ENCODE measurements at places on chromosomes 2 and 18.

DNA sequence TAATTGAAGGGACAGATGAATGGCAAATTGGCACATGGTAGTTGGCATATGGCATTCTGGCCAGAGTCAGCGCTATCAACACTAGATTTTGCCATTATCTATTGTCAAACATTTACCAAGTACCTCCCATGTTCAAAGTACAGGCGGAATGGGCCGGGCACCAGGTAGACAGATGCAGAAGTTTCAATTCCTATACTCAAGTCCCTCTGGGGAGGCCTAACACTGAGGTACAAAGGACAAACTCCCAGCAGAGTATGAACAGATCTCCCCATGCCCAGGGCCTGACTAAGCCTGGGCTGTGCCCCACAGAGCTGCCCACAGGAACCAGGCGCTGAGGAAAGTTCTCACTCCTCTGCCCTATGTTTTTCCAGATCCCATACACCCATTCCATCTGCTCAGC, 257.5 kb upstream of the KLHL29 start:
- no peak for DNase-seq

DNA sequence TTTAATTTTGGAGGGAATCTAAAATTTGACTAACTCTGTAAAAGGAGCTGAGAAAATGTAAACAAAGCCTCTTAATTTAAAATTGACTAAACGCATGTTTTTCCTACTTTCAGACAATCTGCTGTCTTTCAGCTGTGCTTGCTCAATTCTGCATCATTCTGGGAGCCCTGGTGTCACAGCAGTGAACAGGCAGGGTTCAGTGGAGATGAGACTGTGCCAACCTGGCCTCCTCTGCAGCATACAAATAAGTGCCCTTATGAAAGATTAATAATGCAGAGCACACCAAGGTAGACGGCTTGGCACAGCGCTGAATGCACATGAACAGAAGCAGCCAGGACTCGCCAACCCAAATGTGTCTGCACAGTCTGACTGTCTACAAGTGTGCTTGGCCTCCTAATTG, 222.0 kb upstream of the CHAC2 start:
- no peak for DNase-seq

DNA sequence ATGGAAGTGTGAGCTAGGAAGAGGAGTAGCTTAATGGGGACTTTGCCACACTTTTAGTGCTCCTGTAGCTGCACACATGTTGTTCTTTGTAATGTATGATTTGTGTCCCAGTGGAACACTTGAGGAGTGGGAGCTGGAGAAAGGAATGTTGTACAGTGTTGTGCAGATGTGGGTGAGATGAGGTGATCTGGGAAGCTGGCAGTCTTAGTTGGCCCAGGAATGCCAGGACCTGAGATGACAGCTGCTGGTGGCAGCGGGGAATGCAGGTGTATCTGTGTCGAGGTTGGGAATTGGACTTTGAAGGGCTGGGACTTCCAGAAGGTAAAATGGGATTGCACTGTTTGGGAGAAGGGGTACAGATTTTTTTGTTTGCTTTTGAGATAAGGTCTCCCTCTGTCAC, 23.6 kb downstream of the NEDD4L start:
- no peak for DNase-seq

DNA sequence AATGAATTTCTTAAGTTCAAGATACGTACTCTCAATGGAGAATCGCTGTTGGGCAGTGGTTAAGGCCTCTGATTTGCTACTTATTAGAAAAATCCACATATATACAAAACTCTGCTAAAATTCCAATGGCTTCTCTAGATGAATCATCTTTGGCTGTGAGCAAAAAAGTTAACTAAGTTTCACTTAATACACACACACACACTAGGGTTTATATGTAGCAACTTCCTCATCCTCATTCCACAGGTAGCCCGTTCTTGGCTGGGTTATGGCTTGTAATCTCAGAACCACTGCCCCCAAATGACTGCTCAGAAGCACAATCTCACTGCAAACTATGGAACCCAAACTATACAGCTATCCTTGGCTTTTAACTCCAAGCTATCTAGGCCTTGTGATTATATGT, 99.7 kb downstream of the SMAD2 start:
- no peak for DNase-seq

GRCh38 chr2:29273004-29273684, 157.9 kb downstream of the CLIP4 start:
- DNase-seq: no peak

DNA sequence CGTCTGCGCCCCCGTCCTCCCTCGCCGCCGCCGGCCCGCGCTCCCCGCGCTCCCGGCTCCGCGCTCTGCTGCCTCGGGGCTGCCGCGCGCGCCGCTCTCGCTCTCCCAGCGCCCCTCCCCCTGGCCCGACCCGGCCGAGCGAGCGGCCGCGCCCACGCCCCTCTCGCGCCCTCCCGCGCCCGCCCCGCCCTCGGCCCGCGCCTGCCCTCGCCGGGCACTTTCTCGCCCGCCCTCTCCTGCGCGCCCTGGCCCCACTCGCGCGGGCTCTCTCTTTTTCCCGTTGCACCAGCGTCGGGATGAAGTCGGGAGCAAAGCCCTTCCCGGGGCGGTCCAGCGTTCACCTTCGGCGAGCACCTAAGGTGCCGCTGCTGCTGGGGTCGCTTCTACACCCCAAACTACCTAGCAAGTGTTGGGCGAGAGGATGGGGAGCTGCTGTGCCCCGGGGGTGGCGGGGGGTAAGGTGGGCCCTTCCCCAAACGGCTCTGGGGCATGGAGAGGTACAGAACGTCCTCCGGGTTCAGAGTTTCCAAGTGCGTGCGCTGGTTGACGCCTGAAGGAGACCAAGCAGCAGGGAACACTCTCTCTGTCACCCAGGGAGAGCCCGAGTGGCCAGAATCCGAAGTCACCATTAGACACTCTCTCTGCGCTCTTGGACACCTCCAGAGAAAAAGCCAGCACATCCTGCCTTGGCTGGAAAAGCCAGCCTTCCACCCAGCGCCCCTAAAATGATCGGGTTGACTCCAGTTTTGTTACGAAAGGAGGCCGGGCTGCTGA, at the start of gene COLEC12:
Gene COLEC12 (minus strand): TSS at position 70 of the 774 bp plus-strand sequence. CDS start 187 bp downstream, outside the sequence.
- no peak for DNase-seq

GRCh38 chr2:6024784-6025183, 332.6 kb downstream of the SOX11 start:
- DNase-seq: no peak

DNA sequence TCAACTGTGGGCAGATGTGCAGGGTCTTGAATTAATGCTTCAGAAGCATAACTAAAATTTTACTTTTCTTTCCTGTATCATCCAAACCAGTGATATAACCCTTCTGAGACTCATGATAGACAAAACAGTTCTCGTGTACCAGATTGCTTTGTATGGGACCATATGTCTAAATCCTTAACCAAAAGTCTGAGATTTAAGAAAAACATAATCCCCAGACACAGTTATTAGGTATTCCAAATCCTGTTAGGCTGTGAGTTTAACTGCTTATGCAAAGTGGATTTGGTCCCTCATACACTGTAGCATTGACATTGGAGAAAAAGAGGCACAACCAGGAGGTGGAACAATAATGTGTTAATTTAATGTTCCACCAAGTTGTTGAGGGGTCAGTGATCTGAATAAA, 235.0 kb downstream of the PMAIP1 start:
- no peak for DNase-seq

GRCh38 chr2:238097988-238098871, 1.9 kb upstream of the ESPNL start:
- no peak for DNase-seq

DNA sequence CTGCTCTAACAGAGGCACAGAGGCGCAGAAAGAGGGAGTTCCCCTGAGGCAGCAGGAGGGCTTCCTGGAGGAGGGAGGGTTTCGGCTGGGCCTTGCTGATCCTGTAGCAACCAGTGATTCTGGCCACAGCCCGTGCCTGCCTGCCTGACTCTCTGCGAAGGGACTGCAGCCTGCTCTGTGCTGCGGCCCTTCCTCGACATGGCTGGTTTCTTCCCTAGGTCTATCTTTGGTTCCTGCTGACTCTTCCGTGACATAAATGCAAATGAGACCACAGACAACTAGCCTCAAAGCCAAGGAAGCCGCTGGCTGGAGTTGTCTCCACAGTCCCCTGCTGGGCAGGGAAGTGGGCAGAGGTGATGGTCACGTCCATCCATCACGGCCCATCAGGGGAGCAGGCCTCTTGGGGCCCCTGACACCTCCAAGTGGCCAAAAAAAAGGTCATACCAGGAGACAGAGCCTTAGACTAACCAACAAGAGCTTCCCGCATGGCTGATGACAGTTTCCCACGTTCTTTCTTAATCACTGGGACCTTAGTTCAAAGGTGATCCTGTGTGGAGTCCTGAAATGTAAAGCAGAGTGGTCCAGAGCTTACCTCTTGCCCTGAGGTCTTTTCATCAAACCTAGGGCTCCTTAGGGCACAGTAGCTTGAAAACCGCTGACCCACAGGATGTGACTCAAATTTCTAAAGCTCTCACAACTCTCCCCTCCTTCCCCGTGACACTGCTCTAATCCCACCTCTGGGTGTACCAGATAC, 55.3 kb downstream of the HS1BP3 start:
- DNase-seq: no peak

- no peak for DNase-seq
Measured at GRCh38 chr2:151043484-151043883, 218.2 kb downstream of the RBM43 start.

- DNase-seq: no peak
Measured at GRCh38 chr2:62219407-62220159, 23.7 kb downstream of the B3GNT2 start.

DNA sequence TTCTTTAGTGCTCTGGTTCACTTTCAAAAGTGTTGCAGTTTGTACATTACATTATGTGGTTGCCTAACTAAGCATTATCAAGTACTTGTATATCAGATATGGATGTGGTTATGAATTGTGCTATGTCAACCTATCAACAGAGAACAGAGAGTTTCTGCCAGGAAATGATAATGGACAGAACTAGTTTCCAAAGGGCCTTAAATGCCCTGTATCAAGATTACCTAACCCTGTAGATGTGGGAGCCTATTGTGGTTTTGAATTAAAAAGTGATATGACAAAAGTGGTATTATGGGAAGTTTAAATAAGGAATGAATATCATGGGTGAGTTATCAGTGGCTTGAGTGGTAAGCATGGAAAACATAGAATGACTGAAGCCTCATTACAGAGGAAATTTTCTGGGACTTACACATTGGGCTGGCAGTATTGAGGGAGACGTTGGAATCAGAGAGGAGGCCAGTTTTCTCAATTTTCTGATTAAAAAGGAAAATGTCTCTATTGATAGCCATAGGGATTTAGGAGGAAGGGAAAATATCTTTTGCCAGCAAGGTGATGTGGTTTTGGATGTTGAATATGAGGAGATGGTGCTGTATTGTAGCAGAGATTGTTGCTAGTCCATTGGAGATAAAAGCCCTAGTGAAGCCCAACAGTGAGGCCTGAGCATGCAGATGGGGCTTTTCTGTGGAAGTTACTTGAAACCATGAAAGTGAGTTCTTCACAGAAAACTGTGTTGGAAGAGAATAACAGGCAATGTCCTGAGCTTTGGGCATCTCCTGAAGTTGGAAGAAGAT, 140.7 kb downstream of the TTC27 start:
- DNase-seq: no peak

DNA sequence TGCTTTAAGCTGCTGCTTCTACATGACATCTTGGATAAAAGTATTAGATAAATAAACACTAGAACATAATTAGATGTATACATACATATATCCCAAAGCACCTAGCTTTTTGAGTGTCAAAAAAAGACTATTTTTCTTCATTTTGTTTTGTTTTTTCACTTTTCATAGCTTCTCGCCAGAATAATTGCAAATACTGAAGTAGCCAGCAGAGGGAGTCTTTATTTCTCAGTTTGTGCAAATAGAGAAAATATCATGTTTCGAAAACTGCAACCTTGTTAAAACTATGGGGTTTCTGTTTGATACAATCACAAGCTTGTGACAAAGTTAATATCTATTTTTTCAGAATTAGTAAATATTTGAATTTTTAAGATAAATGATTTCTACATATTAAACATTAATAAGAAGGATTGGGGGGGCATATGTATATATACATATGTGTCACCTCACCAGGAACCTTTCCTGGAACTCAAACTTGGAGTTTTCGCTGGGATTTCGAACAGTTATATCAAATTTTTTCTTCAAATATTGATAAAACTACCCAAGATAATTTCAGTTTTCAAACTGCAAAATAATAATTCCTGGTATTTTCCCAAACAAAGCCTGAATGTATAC, 61.0 kb downstream of the GRB14 start:
- DNase-seq: no peak

DNA sequence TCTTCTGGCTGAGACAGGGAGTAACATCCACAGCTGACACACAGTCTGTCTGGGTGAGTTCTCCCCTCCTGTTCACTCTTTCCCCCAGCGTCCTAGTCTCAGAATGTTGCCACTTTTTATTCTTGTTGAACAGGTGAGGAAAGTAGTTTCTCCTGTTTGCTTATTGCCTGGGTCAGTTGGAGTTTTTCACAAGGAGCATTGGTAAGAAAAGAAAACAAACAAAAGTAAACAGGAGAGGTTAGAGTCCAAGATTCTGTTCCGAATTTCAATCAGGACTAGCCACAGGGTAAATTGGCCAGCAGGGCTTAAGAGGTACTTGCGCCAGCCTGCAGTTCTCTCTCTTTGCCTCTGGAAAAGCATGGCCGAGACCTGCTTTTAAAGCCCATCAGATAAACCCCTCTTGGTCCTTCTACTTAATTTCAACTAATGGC, 255.0 kb upstream of the EPAS1 start:
- DNase-seq: no peak

GRCh38 chr2:157866202-157866601, 9.9 kb downstream of the ACVR1 start:
- DNase-seq: no peak

- DNase-seq: no peak
Measured at GRCh38 chr2:178949584-178949983, 100.4 kb downstream of the CCDC141 start.
